ENCODE measurements at places on chromosomes 6 and 20. TPM values are rescaled to one million over a fixed set of nuclear protein-coding genes. Genes with fewer than 3 reads are reported as not detected.

- H3K27ac ChIP-seq, result no peak overlapping the region
- no peaks in the 10 kb centered on the region for H3K4me1 ChIP-seq
- H3K27me3 ChIP-seq, result peaks cover 22% of the 10 kb centered on the region
- no peak overlapping the region for H3K4me3 ChIP-seq
Measured at GRCh38 chr6:40713002-40713719, 126.0 kb upstream of the LRFN2 start.

DNA sequence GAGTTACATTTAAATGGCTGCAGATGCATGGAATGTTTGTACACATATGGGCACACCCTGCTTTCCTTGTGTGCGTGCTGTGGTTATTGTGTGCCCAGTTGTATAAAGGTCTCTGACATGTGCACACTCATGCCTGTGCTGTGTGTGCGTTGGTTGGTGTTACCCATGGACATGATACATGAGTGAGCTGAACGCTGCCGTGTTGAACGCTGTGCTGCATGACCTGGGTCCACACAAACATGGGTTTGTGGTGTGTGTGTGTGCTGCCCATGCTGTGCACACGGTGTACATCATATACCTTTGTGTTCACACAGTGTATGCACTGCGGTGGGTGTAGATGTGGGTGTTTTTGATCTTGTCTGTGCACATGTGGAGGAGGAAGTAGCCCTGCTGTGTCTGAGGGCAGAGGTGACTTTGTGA, 54.4 kb downstream of the TOX2 start:
- H3K27me3 ChIP-seq, result peaks cover 38% of the 10 kb centered on the region
- no peak for DNase-seq
- no peak overlapping the region for H3K4me3 ChIP-seq
- peaks cover 5% of the 10 kb centered on the region for H3K4me1 ChIP-seq
- H3K36me3 ChIP-seq, result no peaks in the 10 kb centered on the region

GRCh38 chr20:58405504-58406291, 16.7 kb downstream of the VAPB start:
- no peak for DNase-seq
- no peak overlapping the region for H3K27ac ChIP-seq
- peaks cover 34% of the 10 kb centered on the region for H3K4me1 ChIP-seq
- no peak overlapping the region for H3K4me3 ChIP-seq

Gene RPN2
- total RNA-seq, result 178 TPM

Gene STK4
- 170 TPM for total RNA-seq

- no peak overlapping the region for H3K27ac ChIP-seq
- no peak for DNase-seq
- no peaks in the 10 kb centered on the region for H3K36me3 ChIP-seq
Measured at GRCh38 chr20:1823450-1823844, 71.8 kb upstream of the SIRPA start.

DNA sequence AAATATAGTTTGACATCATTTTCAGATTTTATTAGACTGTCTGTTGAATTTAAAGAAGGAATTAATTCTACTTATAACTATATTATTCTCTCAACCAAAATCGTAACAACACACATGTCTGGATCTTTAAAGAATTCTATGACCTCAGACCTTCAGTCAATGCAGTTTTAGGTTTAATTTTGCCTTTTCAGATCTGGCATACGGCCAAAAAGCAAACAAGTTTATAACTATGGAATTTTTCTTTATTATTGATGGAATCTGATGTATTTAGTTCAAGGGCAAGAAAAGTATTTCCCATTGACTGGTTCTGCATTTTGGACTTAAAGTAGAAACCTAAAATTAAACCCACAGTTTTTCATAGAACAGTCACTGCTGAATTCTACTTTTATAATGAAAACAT, 233.4 kb downstream of the EYA4 start:
- no peaks in the 10 kb centered on the region for H3K36me3 ChIP-seq
- no peak overlapping the region for H3K4me3 ChIP-seq
- H3K27me3 ChIP-seq, result no peaks in the 10 kb centered on the region
- no peak for DNase-seq

GRCh38 chr6:167448378-167448777, 123.5 kb downstream of the TTLL2 start:
- H3K27ac ChIP-seq, result no peak overlapping the region
- H3K4me3 ChIP-seq, result no peak overlapping the region
- no peaks in the 10 kb centered on the region for H3K4me1 ChIP-seq
- H3K27me3 ChIP-seq, result no peaks in the 10 kb centered on the region
- H3K36me3 ChIP-seq, result no peaks in the 10 kb centered on the region

- no peak for DNase-seq
- peaks cover 13% of the 10 kb centered on the region for H3K4me1 ChIP-seq
- H3K36me3 ChIP-seq, result no peaks in the 10 kb centered on the region
Measured at GRCh38 chr6:119612176-119612891, 262.8 kb upstream of the MAN1A1 start.

DNA sequence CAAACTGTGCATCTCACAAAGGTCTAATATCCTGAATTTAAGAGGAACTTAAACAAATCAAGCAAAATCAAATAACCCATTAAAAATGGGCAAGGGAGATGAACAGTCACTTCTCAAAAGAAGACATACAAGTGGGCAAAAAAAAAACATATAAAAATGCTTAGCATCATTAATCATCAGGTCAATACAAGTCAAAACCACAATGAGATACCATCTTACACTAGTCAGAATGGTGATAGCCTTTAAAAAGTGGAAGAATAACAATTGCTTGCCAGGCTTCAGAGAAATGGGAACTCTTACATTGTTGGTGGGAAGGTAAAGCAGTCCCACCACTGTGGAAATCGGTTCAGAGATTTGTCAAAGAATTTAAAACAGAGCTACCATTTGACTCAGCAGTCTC, 646.7 kb upstream of the PTCHD4 start:
- H3K4me3 ChIP-seq, result no peak overlapping the region
- H3K27ac ChIP-seq, result no peak overlapping the region
- H3K4me1 ChIP-seq, result no peaks in the 10 kb centered on the region
- no peaks in the 10 kb centered on the region for H3K36me3 ChIP-seq
- DNase-seq, result no peak
- H3K27me3 ChIP-seq, result no peaks in the 10 kb centered on the region

Gene OR2H2
- not detected for total RNA-seq

GRCh38 chr6:101799531-101799930, 406.0 kb downstream of the GRIK2 start:
- no peak overlapping the region for H3K4me3 ChIP-seq
- H3K27ac ChIP-seq, result no peak overlapping the region
- H3K27me3 ChIP-seq, result no peaks in the 10 kb centered on the region

DNA sequence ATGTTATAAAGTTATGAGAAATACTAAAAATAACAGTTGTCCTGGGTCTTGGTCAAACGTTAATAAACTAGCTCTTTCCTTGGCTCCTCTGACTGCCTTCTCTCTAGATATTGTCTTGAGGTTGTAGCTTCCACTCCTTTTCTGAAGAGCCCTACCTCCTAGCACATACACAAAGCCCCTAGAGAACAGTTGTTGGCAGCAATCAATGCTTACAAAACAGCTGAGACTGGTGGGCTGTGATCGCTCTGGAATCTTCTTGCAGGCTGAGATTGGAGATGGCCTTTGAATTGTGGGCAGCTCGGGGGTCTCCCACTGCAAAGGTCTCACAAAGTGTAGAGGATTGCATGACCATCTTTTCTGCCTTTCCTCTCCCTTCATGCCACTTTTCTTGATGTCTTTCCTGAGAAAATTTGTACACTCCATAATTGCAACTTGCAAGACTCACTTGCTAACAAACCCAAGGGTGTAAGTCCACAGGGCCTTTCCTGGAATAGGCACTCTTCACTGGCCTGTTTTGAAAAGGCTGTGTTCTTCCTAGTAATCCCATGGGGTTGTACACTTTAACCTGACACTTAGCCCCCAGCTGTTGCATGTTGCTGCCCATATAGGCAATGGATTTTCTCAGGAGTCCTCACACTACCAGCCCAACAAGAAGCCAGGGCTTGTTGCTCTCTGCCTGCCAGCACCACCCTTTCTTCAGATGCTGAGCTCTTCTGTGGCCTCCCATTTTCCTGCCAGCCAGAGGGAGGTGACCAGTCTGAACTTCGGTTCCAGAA, 99.9 kb downstream of the TCP11 start:
- H3K27me3 ChIP-seq, result no peaks in the 10 kb centered on the region
- no peak overlapping the region for H3K27ac ChIP-seq
- no peaks in the 10 kb centered on the region for H3K4me1 ChIP-seq

Gene HCK
- not detected for total RNA-seq

- H3K4me1 ChIP-seq, result no peaks in the 10 kb centered on the region
- no peak for DNase-seq
- no peaks in the 10 kb centered on the region for H3K27me3 ChIP-seq
- H3K36me3 ChIP-seq, result no peaks in the 10 kb centered on the region
Measured at GRCh38 chr20:11130554-11131166, 456.9 kb upstream of the JAG1 start.

Gene SDC4
- total RNA-seq, result 50.7 TPM

Gene DNMT3B
- 4.7 TPM for total RNA-seq
